NCI-H1436 treated with DMSO at 0.1 percent for 48 hours (cell line): ENCODE measurements at places on chromosomes 5 and 9.

- DNase-seq = no peak
These were observed 64.5 kb upstream of the ERBIN start for GRCh38 chr5:65861830-65862241.

GRCh38 chr9:120714846-120715388, 647 bp upstream of the MEGF9 start:
- no peak for DNase-seq

DNA sequence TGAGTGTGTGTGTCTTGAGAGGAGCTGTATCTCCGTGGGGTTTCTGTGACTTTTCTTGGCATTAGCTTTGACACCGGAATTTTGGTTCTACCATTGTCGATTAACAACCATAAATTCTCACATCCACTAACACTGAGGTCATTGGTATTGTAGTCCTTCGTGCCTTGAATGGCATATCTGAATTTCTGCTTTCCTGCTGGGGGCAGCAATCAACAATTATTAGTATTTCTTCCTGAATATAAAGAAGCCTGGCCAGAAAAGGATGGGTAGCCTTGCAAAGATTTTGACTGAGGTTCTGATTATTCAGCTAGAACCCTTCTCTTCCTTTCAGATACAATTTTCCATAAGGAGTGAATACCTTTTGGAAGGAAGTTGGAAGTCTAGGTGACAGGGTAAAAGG, 33.5 kb upstream of the SHOC1 start:
- no peak for DNase-seq

DNA sequence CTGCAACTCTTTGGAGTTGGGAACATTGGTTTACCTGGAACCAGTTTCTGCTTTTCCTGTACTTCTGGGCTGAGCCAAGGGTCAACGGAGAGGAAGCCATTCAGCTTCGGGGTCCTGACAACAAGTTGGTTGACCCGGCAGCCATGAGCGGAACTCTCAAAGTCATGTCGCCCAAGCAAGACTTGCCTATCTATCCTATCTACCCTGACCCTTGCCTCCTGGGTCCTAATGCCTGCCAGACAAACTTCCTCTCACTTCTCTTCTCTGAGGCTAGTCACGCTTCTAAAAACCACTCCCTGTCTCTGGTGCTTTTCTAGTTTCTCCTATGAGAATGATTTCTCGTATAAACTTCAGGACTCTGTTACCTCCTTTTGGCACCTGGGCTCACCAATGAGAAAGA, 44.7 kb upstream of the CRHBP start:
- no peak for DNase-seq

DNA sequence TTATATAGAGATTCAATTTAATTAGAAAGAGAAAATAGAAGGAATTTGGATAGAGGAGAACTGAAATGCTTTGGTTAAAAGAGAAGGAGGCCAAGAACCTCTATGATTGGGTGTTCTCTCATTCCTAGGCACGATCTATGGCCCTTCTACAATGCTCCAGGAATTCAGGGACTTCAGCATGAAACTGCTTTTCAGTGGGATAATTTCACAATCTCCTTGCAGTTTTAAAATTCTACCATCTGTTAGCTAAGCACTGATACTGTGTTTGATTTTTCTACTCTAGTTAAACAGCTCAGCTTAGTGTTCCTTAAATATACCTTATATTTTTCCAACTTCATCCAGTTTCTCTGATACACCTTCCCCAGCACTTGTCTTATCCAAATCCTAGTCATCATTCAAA, 141.9 kb downstream of the SSBP2 start:
- DNase-seq = no peak

DNA sequence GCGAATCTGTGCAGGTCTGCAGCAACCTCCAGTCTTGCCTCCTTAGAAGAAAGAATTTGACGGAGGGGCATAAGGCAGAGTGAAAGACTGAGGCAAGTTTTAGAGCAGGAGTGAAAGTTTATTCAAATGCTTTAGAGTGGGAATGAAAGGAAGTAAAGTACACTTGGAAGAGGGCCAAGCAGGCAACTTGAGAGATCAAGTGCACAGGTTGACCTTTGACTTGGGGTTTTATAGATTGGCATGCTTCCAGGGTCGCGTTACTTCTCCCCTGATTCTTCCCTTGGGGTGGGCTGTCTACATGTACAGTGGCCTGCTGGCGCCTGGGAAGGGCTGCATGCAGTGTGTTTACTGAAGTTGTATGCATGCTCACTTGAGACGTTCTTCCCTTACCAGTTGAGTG, 127.2 kb upstream of the FER start:
- no peak for DNase-seq
